Ascending aorta (tissue), 2 donors: ENCODE measurements at places on chromosomes 1 and 21. TPM values are rescaled to one million over a fixed set of nuclear protein-coding genes. Genes with fewer than 3 reads are reported as not detected.

DNA sequence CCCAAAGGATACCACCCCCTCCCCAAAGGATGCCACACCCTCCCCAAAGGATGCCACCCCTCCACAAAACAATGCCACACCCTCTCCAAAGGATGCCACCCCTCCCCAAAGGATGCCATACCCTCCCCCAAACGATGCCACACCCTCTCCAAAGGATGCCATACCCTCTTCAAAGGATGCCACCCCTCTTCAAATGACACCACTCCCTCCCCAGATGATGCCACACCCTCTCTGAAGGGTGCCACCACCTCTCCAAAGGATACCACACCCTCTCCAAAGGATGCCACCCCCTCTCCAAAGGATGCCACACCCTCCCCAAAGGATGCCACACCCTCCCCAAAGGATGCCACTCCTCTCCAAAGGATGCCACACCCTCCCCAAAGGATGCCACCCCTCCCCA is 21.6 kb upstream of the TRIM17 start:
- no peak for DNase-seq

DNA sequence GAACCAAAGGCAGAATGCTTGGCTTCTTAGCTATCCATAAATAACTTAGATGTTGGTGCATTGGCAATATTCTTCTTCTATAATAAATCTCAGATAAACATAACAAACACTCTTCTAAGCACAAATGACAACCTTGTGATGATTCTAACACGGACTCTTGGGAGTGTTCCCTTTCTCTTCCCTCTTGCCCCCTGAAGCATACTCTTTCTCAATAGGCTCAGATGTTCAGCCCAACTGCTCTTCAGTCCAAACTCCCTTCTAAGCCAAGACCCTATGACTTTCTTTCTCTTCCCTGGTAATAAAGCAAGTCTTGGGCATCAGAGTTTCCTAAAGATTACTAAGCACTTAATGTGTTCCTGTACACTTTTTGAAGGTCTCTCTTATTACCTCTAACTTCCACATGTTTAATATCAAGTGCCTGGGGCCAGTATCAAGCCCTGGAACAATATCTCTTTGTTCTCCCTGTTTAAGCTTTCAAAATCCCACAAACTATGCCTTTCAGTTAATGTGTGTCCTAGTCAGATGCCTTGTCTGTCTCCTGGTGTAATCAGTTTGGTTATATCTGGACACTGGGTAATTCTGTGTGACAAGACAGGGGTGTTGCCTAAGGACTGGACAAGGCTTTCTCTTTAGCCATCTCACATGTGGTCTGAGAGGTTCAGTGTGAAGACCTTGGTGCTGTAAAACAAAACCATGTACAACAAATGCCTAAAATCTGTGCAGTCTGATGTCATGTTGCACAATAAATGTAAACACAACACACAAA is 92.9 kb upstream of the IVNS1ABP start:
- no peak for DNase-seq

- DNase-seq: no peak
These were observed 329.0 kb upstream of the ESRRG start for GRCh38 chr1:217052196-217052595.

GRCh38 chr21:36200081-36200561 is 43.5 kb downstream of the DOP1B start:
- no peak for DNase-seq

DNA sequence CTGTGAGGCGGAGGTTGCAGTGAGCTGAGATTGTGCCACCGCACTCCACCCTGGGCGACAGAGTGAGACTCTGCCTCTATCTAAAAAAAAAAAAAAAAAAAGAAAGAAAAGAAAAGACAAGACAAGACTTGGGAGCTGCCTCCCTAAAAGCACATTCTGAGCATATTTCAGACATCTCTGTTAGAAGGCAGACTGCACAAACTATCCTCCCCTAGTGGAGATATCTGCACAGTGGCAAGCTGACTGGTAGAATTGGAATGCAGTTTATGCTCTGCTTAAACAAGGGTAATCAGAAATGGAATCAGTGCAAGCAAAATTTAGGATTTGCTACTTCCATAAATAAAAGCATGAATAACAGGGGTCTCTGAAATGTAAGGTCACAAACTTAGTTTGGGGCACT is 31.8 kb downstream of the GNG4 start:
- DNase-seq: no peak

GRCh38 chr1:181551249-181551648 is 67.9 kb downstream of the CACNA1E start:
- no peak for DNase-seq

GRCh38 chr21:36807422-36807928 is 108.6 kb downstream of the SIM2 start:
- no peak for DNase-seq

DNA sequence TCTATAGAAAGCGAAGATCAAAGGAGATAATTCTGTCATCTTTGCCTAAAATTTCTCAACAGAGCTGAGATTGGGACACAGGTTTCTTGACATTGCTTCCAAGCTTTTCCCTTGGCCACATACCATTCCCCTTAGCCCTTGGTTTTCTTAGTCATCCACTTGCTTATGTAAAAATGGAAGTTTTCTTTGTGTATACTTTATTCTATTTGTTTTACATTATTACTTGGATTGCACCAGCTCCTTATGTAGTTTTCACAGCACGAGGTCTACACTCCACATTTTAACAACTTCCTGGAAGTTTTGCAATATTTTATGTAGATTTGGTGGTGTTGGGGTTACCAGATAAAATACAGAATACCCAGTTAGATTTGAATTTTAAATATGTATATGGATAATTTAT is 129.8 kb downstream of the PLA2G4A start:
- DNase-seq: no peak

DNA sequence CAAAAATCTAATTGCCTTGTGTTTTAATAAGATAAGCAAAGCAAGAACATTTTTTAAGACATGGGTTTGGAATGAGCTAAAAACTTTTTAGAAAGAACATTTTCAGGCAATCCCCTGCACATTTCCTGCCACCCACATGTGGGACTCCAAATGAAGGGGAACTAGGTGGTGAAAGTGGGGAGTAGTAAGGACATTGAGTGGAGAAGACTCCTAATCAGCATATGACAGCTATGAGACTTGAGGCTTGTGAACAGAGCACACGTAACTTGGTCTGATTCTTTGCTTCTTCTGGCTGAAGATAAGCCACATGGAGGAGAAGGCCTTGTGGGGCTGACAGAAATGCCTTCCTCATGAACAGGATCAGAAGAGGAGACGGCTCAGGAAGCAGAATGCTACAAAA is 50.3 kb downstream of the FCER1A start:
- DNase-seq: no peak

DNA sequence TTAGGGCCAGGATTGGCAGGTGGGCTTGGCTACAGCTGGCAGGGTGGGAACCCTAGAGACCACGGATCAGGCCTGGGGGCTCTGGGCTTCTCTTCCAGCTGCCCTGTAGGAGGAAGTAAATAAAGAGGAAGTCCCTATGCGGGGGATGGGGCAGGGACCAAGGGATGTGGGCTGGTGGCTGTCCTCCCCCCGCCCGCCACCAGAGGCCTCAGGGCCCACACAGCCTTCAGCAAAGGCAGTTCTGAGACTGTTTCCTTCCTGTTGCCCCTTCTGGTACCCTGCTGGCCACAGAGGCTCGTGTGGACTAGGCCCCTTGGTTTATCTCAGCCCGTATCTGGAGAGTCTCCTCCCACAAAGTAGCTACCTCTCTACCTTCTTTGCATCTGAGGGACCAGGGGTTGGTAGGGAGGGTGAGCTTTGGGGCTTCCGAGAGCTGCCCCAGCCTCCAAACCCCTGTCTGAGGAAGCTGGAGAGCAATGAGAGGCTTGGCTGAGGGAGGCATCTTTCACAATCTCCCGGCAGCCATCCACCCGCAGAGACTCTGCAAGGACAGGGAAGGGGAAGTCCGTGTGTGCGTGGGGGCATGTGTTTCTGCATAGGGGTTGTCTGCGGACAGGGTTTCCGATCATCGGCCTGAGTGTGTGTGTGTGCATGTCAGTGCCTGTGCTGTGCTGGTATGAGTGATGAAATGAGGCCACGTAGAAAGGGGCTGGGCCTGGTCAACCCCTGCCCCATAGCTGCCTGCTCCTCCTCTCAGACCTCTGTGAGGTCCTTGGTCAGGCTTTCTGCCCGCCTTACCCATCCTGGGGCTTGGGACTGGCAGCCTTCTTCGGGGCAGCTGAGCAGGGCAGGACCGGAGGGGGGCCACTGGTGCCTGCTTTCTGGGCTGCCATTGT is 12.5 kb downstream of the RPS6KA1 start:
- DNase-seq: peak; percentile 90

DNA sequence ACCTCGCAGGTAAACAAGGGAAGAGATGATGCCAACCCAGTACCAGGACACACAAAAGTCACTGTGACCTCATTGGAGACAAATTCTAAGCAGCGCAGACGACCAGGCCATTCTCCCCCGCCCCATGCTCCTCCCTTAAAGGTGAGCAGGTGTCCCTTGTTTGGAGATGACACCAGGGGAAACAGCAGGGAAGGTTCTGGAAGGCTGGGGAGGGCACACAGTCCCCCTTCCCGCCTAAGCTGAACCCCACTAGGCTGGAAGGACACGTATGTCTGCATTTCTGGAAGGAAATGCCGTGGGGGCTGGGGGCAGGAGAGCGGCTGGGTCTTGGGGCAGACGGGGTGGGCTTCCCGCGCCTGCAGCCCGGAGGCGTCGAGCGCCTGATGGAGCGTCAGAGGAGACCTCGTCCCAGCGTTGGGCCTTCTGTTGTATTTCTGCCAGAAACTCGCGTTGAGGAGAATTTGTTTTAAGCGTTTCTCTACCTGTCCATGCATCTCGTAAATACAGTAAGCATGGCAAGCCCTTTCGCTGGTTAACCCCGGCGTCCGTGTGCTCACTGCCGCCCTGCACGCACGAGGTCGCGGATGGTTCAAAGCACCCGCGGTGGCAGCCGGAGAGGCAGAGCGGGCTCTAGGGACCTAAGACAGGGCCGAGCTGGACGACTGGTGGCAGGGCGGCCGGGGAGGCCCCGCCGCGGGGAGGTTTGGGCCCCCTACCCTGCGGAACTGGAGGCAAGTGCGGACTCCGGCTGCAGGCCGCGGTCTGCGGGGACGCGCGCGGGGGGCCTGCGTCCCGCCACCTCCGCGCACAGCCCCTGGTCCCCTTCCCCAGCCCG is 1.2 kb upstream of the LHX4 start:
- no peak for DNase-seq

Gene PWP2
- 2.7 TPM for total RNA-seq

Gene JAM2
- total RNA-seq: 54.1 TPM

Gene RCSD1
- 36.8 TPM for total RNA-seq

Gene ATP6V1G3
- total RNA-seq: not detected
